ENCODE measurements at places on chromosomes 3 and 15.

DNA sequence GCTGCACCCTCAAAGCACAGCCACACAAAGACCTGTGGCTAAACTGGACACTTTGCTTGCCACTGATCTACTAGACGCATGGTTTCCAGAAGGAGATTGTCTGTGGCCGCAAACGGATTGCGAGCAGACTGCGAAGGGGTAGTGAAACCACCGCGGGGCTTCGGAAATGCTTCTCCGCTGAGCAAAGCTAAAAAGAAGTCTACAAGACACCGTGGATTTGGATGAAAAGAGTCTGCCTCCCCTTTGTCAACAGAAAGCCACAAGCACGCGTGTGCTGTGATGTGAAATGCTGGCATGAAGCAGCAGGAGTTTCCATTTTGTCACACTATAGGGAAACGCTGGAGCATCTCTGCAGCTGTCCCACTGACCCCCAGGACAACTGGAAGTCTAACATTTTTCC, 63.0 kb downstream of the TMEM44 start:
- DNase-seq: no peak

DNA sequence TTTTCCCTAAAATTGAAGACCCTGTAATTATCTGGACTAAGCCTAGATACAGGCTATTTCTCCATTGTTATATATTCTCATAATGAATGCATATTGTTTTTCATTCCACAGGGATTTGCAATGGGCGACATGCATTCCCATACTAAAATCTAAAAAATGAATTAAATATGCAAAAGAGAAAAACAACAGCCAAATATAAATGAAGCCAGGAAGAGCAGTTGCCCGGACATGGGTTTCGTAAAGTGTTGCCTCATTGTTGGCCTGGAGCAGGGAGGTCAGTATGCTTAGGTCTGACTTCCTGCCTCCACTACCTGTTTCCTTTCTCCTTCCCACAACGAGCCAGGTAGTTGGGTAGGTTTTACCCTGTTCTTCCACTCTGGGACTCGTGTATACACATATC, 27.1 kb upstream of the SLCO3A1 start:
- DNase-seq: no peak

DNA sequence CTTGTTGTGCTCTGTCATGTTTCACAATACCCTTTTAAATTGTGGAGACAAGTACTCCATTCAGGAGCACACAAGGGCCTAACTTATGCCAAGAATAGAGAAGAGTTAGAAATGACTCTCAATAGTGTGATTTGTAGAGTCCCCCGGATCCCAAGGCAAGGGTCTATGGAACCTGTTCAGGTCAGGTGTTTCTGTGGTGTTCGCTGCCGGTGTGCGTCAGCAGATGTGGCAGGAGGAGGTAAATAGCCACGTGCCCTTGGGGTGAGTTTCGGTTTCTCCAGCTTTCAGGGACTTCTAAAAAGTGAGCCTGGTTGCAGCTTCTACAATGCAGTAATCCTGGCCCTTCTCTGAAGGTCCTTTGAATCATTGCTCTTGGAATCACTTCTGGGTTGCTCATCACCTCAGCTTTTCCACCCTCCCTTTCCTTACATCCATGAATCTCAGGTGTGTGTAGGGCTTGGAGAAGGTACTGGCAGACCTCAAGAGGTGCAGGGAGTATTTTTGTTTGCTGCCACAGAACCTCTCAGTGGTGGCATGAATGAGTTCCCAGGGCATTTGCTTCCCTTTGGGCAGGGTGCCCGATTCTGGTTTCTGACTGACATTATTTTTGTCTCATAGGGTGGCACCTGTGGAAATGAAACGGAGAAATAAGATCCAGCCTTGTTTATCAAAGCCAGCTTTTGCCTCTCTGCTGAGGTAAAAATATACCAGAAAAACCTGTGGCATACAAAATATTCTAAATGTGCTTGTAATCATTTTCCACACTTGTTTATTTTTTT, 7.3 kb downstream of the ST3GAL6 start:
- DNase-seq: no peak

- peak; percentile 71 for DNase-seq
Observed at GRCh38 chr3:12983319-12983718, 89.9 kb downstream of the IQSEC1 start.

DNA sequence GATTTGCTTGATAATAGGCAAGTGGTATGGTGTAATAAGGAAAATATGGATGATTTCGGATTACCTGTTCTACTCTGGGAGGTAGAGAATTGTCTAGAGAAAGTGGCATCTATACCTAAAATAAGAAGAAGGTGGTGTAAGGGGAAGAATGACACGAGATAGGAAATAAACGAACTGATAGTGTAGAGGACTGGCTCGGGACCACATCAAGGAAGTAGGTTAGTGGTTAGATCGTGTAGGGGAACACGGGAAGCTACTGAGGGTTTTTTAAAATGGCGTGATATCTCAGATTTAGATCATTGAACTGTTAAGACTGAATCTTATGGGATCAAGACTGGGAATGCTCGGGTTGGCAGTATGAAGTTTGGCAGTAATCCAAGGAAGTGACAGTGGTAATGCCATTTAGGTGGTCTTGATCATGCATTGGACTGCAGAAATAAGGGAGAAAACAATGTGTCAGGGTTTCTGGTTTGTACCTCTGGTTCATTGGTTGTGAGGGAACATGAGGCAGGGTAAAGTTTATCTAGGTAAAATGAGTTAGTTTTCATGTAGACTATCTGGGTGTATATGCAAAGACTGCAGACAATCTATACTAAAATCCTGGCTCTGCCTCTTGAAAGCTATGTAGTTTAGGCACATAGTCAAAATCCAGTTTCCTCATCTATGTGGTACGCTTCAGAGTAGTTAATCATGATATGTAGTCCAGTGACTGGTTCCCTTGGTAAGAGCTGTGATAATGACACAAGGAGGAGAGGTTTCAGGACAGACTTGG, 7.4 kb downstream of the RPL14 start:
- DNase-seq: no peak

- DNase-seq: no peak
Observed at GRCh38 chr3:11626084-11626463, 17.6 kb downstream of the VGLL4 start.
